ENCODE measurements at places on chromosomes 5 and 9.

DNA sequence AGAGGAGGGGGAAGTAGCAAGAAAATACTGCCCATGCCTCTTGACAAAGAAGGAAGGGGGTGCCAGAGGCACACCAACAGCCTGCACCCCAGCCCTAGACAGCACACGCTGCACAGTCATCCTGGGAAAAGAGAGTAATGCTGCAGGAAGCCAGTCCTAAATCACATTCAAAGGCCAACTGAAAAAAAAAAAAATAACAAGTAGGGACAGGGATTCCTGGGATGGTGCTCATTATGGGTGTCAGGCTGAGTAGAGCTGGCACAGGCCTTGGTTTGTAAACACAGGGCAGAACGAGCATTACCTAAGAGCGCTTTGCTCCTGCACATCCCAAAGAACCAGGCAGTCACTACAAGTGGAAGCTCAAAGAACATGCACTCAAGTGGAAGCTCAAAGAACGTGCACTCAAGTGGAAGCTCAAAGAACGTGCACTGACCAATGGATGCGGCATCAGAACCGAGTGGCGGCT, 7.8 kb downstream of the RAPGEF1 start:
- no peak for DNase-seq

DNA sequence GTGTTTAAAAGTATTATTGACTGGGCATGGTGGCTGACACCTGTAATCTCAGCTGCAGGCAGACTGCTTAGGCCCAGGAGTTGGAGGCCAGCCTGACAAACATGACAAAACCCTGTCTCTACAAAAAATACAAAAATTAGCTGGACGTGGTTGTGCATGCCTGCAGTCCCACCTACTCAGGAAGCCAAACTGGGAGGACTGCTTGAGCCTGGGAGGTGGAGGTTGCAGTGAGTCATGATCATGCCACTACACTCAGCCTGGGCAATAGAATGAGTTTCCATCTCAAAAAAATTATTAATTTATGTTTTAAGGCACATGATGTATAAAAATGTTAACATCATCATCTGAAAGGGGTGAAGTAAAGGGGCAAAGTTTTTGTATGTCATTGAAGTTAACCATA, 49.7 kb upstream of the FNIP1 start:
- no peak for DNase-seq

GRCh38 chr5:126938466-126938865, 91.9 kb downstream of the MARCHF3 start:
- DNase-seq, result no peak

- DNase-seq, result no peak
These were observed 1064.9 kb upstream of the DMAC1 start for GRCh38 chr9:8864545-8864896.

DNA sequence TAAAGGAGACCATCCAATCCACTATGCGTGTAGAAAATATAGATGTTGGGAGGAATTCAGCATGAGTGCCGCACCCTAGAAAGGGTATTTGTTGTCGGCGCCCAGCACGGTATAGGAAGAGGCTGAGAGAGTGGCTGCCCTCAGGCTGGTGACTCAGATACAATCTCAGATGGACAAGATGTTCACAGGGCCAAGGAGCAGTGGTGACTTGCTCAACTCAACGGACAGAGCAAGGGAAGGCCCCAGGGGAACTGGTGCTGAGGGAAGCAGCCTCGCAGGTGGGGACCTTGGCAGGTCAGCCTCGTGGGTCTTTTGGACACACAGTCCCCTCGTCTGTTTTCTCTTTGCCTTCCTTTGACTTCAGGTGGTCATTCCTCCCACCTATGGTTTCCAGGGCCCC, 28.0 kb upstream of the IRX2 start:
- no peak for DNase-seq

DNA sequence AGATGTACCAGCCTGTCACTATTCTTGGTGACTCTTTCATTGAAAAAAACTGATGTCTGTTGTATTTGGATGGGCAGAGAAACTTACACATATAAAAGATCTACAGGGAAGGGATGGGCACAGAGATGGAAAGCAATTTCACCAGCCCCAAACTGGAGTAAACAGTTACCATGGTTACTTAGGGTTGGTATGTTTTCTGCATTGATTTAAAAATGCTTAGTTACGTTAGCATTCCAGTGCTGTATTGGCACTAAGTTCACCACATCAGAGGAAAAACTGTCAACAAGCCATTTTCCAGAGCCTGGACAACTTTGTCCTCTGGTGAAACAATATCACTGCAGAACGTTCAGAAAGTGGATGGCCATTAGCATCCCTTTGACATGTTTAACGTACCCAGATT, 28.0 kb downstream of the MARCHF3 start:
- no peak for DNase-seq

- DNase-seq, result no peak
These were observed 1.4 kb upstream of the ANKRD33B start for GRCh38 chr5:10562201-10563109.

DNA sequence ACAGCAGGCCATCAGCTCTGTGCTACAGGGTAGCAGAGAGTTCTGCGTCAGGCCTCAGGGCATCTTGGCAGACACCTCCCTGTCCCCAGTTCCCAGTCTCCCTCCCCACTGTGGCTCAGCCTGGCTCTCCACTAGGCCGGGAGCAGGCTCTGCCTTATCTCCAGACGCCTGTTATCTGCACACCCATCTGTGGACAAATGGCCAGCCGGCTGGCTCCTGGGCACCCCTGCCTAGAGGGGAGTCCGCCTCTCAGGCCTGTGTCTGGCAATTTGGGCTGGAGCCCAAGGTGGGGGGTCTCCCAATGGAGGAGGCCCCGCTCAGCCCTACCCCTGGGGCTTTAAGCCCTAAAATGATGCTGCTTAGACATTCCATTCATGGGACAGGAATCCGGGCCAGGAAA, 39.2 kb upstream of the HAND1 start:
- no peak for DNase-seq

DNA sequence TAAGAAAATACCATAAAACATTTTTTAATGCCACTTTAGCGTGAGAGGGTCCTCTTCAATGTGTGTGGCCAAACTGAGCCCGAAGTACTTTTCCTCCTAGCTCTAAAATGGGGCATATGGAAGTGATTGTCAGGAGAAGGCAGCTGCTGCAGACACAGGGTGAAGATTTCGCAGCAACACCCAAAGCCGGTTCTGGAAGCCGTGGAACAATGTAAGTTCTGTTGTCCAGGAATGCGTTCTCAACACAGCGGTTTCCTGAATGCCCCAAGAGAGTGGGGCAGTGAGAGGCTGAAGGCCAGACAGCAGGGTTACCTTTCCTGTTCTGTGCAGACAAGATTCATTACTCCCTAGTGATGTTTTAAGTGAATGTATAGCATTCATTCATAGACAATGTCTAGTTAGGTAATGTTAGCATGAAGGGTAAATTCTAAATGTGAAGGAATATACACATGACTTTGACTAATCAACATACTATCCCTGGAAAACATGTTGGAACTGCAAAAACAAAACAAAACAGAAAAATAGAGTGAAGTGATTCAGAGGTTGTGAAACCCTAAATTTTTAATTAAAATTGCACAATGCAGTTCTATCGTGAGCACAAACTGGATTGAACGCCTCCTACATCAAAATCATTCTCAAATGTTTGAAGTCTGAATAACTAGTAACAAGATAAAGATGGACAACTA, 197.0 kb upstream of the SEMA6A start:
- no peak for DNase-seq

- no peak for DNase-seq
These were observed 95.2 kb downstream of the ALDH1A1 start for GRCh38 chr9:72857624-72857996.

DNA sequence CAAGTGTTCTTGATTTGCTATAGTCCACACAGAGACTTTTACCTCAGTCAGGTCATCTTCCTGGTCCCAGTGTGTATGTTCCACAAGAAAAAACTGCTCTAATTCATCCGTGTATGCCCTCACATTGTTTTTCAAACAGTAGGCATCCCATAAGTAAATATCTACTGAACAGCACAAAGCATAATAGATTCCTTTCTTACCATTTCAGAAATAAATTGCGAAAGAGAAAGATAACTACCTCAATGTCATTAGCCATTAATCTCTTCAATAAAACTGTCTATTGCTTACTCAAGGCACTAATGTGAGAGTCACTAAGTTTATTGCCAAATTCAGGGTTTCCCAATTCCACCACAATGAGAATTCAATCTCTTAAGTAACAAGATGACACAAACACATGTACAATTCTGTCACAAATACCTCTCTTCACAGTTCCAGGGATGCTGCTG, 9.6 kb downstream of the FBXW2 start:
- no peak for DNase-seq

- DNase-seq, result no peak
These were observed 31.8 kb downstream of the MAP1B start for GRCh38 chr5:72138943-72139521.

GRCh38 chr5:234450-234849, 16.3 kb downstream of the SDHA start:
- DNase-seq, result no peak

- no peak for DNase-seq
These were observed 4.5 kb downstream of the OCLN start for GRCh38 chr5:69497006-69497520.

DNA sequence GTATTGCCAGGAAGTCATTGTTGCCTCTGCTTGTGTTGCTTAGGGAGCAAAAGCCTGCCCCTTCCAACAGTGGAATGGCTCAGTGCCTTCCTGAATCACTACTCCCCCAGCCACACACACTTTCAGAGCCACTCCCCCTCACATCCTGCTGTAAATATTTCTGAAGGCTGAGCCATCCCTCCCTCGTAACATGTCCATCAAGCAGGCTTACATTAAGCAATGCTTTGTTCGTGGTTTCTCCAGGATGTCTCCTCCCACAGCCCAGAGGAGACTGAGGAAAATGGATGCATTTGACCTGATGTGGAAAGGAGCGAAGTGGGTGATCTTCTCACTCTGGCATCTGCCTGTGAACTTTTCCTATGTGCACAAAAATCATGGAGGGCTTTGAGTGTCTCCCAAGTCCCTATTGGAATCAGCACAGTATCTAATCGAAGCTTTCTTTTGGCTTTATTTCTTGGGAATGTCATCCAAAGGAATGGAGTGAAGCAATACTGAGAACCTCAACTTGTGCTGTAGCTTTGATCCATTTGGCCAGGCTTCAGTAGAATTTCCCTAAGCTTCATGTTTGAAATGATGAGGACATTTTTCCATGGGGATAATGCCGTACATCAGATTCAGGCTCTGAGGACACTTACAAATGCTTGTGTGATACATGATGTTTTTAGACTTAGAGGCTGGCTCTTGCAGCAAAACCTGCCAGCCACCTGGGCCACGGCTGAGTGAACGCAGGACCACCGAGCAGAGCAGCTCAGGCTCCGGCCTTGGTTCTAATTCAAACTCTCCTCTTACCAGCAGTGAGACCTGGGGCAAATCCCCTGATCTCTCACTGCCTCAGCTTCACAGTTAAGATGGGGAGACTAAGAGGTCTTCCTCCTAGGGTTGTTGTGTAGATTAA, 389.1 kb downstream of the ENC1 start:
- DNase-seq, result no peak

- no peak for DNase-seq
These were observed 10.0 kb downstream of the VAV2 start for GRCh38 chr9:133981958-133982681.

DNA sequence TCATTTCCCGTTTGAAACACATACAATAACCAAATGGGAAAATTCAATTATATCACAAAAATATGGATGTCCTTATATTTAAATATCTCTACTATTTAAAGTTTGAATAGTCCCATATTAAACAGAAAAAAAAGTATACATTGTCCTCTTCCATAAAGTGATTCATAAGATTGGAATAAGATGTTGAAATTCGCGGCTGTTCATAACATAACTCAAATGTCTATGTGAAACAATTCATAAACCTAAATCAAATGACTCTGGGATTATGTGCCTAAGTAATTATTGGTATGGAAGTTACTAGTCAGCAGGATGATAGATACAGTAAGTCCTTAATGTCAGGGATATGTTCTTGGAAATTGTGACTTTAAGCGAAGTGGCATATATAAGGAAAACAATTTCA, 3.9 kb upstream of the EFNA5 start:
- no peak for DNase-seq

- no peak for DNase-seq
These were observed 10.9 kb downstream of the ZCCHC10 start for GRCh38 chr5:133015466-133015865.

GRCh38 chr9:80025131-80025530, 453.4 kb downstream of the TLE4 start:
- DNase-seq, result no peak

DNA sequence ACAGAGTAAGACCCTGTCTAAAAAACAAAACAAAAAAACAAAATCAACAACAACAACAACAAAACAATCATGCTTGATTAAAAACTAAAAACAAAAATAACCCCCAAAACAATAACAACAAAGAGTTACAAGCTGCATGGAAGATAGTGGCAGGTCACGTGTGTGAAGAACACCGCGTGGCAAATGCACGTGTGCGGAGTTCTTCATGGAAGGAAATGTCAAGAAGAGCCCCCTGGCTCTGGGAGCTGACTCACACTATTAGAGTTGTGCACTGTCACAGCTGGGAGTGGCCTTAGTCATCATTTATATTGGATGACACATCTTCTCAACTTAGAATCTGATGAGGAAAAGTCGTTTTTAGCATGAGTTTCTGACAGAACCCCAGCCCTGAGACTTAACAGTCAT, 110.5 kb downstream of the JMY start:
- DNase-seq, result no peak

DNA sequence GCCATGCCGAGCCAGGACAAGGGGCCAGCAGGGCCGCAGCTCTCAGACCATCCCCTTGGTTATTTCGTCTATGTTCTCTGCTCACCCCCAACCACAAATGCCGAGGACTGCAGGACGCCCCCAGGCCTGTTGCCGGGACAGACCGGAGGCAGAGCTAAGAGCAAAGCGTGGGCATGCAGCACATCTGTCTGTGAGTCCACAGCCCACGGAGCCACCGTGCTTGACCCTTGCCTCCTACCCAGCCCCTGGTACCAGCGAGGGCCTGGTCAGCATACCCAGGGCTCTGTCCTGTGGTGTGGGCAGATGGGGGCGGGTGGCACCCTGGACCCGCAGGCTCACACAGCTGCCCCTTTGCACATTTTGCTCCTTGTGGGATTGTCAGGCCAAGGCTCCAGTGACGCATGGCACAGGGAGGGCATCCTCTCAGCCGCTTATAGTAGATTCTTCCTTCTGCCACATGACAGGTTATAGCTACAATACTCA, 4.7 kb downstream of the BRD3 start:
- no peak for DNase-seq

DNA sequence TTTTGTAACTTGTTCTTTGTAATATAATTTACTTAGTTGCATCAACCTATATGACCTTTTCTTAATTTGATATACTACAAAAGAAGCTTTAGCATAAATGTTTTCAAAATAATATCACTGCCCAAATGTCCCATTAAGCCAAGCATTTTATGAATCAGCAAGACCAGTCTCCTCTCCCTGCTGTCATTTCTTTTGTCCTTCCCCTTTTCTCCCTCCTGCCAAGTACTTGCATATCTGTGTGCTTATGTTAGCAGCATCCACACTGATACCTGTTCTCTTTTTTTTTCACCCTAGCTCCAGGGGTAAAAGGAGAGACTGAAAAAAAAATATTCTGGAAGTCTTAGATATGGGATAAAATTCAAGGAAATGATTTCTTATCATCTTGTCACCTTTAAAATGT, 69.7 kb downstream of the ZSWIM6 start:
- DNase-seq, result no peak
